ENCODE measurements at places on chromosomes 5 and 9.

DNA sequence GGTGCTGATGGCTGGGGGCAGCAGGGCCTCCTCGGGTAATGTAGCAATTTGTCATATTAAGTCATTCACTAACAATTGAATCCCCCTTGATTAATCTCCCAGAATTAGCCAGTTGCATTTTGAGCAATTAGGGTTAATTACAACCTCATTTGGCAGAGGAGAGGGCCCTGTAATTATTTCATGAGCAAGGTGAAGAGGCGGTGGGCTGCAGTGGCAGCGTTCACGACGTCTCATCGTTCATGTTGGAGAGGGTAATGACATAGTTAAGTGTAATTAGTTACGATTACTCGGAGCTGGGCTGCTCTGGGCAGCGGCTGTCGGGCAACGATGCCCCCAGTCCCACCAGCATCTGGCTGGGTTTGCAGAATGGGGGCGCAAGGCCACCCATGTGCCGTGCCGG, 46.0 kb downstream of the NEK6 start:
- DNase-seq, result no peak

DNA sequence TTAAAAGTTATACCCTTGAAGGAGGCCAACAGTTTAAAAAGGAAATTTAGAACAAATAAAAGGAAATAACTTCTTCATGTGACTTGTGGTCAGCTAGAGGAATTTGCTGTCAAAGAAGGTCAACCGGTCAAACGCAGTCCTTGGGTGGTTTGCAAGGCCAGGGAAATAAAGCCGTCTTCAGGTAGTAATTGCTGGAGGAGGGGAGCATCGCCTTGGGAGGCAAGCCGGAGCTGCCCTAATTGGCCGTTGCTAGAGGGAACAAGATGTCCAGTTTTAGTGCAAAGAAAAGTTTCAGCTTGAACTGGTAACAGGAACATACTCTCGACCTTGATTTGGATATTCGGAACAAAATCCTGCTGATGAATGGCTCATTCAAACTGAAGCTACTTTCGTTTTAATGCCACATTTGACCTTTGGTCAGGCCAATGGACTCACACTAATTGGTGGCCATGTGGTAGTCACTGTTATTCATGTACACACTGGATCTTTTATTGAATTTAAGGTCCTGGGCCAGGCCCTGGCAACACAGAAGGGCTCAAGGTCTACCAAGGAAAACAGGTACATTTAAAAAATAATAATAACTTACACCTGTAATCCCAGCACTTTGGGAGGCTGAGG, 47.0 kb upstream of the MYO10 start:
- no peak for DNase-seq

DNA sequence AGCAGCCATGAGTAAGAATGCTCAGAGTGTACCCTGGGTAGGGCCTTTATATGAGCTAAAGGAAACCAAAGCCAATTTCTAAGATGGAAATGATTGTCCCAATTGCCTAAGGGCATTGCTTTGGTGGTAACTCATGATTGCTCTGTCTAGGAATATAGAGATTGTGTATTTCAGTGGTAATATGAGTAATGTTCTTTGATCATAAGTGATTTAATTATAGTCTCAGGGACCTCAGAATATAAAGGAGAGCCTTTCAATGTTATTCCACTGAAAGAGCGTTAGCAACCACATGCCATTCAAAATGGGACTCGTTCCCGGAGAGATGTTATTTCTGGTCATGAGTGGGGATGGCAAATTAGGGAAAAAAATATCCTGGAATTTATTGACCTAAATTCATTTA, 340.5 kb downstream of the ARHGEF28 start:
- DNase-seq, result no peak

DNA sequence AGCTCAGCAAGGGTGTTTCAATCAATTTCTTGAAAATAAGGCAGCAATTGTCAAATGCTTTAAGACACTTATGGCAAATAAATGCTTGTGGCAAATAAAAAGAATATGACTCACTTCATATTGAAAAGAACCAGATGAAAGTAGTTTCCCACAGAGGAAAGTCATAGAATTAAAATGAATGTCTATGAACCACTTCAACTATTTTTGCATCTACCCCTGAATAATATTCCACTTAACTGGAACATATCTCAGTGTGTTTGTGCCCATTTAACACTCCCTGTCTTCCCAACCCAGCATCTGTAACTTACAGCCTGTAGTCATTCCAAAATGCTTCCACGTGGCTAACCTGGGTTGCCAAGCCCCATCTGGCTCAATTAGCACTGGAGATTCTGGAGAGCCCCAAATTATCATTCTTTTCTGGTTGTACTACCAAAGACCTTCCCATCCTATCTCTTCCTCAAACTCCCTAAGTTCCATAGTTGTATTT, 84.7 kb downstream of the FEM1C start:
- no peak for DNase-seq

DNA sequence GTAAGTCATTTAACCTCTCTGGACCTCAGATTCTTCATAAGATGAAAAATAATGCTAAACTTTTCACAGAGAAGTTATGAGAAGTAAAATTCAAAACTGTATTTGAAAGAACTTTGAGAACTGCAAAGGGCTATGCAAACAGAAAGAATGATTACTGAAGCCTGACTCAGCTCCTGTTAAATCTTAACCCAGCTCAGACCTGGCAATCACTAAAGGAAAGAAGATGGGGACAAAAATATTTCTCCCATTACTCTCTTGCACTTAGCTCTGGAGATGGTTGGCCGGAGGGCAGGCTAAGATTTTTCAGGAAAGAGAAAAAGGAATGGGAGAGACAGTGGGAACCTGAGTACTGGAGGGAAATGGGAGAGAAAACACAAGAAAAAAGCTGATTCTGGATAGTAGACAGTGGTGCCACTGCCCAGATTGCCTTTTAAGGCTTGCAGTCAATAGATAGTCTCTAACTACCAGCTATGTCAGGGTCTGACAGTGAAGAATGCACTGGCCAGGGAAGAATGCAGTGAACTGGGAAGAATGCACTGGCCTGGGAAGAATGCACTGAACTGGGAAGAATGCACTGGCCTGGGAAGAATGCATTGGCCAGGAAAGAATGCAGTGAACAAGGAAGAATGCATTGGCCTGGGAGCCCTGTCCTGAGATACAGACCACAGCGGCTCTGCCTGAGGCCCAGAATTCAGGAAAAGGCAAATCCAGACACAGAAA, 25.2 kb upstream of the CEMIP2 start:
- no peak for DNase-seq

- DNase-seq, result no peak
These were observed 256.3 kb downstream of the NNT start for GRCh38 chr5:43859309-43859708.

DNA sequence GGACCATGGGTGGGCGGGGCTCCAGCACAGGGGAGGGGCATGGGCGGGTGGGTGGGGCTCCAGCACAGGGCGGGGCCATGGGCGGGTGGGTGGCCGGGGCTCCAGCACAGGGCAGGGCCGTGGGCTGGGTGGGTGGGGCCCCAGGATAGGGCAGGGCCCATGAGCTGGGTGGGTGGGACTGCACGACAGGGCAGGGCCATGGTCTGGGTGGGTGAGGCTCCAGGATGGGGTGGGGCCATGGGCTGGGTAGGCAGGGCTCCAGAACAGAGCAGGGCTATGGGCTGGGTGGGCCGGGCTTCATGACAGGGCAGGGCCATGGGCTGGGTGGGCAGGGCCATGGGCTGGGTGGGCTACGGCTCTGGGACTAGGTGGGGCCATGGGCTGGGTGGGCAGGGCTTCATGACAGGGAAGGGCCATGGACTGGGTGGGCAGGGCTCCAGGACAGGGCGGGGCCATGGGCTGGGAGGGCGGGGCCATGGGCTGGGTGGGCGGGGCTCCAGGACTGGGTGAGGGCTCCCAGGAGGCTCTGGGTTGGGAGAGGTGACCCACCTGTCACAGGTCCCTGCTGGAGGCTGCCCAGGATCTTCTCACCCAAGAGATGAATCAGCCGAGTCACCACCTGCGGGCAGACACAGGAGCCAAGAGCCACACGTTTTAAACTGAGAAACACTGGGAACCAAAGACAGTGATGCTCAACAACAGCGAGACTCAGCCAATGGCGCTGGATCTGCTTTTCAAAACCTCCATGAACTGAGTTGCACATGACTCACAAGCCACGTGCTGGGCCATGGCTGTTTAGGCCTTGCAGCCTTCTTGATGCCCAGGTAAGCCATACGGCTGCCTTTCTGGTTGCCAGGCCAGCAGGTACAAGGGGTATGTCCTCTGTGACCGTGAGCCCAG, 33.6 kb upstream of the NSMF start:
- no peak for DNase-seq

GRCh38 chr5:8601831-8602354, 732.9 kb downstream of the MTRR start:
- DNase-seq, result no peak

- no peak for DNase-seq
These were observed 229.9 kb upstream of the DAB2 start for GRCh38 chr5:39654715-39655114.

GRCh38 chr5:122267185-122267584, 44.9 kb upstream of the SNCAIP start:
- no peak for DNase-seq

- DNase-seq, result no peak
These were observed 1.6 kb downstream of the GTF3C4 start for GRCh38 chr9:132671620-132672412.

- no peak for DNase-seq
These were observed 16.1 kb downstream of the CPLX2 start for GRCh38 chr5:175887463-175887862.

DNA sequence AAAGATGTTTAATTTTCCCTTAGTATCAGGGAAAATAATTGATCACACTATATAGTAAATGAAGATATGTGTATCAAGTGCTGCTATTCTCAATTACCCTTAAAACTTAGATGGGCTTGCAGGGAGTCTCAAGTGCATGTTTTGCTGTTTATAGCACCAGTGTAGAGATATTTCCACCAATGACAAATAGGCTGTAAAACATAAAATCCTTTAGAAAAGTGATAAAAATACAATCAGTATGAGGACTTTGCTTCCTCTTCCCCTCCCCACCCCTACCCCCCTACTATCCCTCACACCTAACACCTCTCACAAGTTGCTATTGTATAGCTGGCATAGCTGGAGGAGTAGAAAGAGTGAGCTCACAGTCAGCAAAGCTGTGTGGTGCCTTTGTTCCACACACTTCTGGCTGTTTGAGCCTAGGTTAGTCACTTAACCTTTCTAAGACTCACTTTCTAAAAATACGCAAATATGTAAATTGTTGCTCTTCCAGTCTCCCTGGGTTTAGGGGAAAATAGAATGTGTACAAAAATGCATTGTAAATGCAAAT, 93.1 kb downstream of the PDE4D start:
- no peak for DNase-seq

GRCh38 chr5:155878991-155879575, 447.9 kb upstream of the SGCD start:
- DNase-seq, result no peak

GRCh38 chr5:28927559-28928326, 1889.4 kb upstream of the CDH9 start:
- DNase-seq, result no peak

- DNase-seq, result no peak
These were observed 79.1 kb downstream of the CYFIP2 start for GRCh38 chr5:157345067-157345466.

DNA sequence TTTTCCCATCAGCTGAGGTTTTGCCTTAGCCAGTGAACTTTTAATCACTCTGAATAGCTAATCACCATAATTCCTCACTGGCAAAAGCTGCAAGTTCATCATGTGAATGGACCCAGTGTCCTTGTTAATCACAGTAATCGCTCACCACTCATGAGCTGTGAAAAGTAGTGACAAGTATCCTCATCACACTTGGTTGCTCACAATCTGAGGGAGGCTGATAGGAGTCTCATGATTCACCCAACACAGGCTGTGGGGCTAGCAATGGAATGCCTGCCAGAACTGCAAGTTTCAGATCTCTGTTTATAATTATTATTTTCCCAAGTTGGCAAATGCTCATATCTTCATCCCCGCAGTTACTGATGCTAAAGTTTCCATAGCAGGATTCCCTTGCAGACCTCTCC, 467.2 kb downstream of the KIF4B start:
- no peak for DNase-seq

GRCh38 chr9:130265431-130266235, at the start of gene HMCN2:
Gene HMCN2, plus strand, starts transcription at chr9:130265760. Its CDS starts 119 bp downstream, at chr9:130265879.
- DNase-seq, result no peak

- no peak for DNase-seq
These were observed 14.2 kb upstream of the MED10 start for GRCh38 chr5:6392561-6392960.

DNA sequence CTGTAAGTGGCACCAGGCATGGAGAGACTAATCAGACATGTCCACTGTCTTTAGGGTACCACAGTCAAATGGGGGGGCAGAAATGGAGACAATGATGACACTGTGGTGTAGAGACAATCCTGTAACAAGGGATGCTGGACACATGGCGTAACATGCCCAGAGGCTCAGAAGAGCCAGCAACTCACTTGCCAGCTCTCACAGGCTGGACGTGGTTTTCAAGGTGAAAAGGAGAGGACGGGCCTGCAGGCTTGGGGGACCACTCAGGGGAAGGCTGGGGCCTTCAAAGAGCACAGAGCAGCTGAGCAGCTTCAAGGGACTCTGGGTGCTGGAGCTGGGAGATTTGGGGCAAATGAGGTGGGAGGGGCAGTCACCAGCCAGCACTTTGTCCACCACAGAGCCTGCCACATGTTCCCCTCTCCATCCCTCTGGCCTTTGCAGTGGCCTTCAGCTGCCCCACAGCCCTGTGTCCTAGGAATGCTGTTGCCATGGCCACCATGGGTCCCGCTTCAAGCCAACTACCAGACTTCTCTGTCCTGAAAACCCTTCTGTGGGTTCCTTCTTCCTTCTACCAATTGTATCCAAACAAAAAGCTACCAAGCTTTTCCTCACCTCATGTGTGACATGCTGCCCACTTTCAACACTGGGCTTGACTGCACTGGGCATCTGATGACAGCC, 140.4 kb downstream of the GABBR2 start:
- DNase-seq, result no peak

DNA sequence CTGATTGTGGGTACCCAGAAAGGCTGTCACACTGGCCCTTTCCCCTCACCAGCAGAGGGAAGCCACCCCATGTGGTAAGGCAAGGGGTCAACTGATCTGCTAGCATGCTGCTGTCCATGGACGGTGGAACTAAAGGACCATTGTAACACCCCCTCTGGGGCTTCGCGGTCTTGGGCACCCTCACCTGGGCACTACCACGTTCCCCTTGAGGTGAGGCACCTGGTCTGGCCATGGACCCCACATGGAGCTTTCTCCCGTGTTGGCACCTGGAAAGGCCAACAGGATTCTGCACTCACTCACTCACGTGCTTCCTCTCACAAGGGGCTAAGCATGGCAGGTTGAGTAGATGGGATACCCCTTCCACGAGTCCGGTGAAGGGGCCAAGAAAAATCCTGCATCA, 72.0 kb upstream of the RFX3 start:
- no peak for DNase-seq

DNA sequence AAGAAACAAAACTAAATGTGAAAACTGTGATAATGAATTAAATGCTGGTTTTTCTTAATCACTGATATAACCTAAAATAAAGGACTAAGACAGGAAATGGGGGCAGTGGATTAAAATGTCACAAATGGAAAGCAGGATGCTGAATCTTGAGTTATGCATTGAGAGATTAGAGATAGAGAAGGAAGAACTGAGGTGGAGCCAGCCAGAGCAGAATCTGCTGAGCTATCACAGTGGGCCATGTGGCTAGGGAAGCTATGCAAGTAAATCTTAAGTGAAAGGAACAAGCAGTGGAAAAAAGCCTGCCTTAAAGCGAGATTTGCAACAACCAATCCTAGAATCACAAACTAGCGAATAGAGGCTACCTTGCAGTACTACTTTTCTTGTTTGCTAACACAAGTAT, 188.5 kb upstream of the RASA1 start:
- no peak for DNase-seq

Measured in activated CD4-positive, alpha-beta T cell treated with anti-CD3 and anti-CD28 coated beads for 24 hours (primary cell).